Activated CD8-positive, alpha-beta memory T cell treated with anti-CD3 and anti-CD28 coated beads for 4 hours (primary cell): ENCODE measurements at places on chromosomes 2 and 18.

GRCh38 chr2:45458909-45459563 lies 152.0 kb downstream of the SRBD1 start:
- no peak for DNase-seq

GRCh38 chr2:27729198-27729597 lies 42.3 kb upstream of the MRPL33 start:
- DNase-seq, result no peak

DNA sequence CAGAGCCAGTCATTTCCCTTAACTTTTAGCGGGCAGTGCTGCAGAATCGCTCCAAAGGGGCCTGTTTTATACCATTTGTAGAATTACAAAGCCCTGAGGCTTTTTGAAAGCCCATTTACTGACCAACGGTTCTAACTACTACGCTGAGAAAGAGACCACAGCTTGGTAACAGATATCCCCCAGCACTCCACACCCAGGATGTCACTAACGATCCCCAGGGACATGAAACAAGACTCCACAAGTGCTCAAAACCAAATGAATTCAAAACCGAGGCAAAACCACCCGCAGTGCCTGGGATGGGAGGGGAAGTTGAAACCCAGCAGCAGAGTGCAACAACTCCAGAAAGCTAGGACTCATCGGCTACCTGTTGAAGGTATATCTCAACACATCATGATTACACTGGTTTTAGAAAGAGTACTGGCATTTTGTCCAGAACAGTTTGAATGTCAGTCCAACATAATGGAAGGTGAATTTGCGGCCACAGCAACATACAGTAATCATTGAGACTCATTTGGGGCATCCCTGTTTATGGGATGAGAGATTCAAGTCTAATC lies 33.6 kb upstream of the LRP2 start:
- no peak for DNase-seq

- DNase-seq, result no peak
These were observed 378.8 kb downstream of the PTPRM start for GRCh38 chr18:7945882-7946281.
